Islet precursor cell (in vitro differentiated cells): ENCODE measurements at places on chromosomes 6 and 20.

GRCh38 chr6:21870076-21870730 is 276.7 kb downstream of the SOX4 start:
- DNase-seq, result no peak

DNA sequence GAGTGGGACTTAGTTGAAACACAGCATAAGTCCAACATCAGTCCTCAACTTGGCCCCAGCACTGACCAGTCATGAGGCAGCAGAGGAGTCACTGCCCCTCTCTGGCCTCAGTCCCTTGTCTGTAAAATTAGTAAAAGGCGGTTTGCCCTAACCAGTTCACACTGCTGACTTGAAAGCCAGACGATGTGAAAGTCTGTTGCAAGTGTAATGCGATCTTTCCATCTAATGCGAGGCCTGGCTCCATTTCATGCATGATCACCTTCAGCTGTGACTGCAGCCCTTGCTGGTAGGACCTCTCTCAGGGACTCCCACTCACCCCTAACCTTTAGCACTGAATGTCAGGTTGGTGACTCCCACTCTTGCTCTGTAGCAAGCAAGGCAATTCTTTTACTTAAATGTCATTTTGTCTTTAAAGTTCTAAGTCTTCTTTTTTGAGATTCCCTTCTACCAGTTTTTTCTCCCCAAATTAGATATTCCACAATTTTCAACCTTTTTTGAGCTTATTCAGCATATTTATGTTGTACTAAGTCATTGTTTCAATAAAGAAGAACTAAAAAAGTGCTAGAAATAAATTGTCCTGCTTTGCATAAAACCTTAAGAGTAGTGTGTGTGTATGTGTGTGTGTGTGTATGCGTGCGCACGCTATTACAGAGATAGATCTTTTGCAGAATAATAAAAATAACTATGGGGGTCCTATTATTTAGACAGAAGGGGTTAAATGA is 245.5 kb downstream of the PACRG start:
- DNase-seq, result no peak

GRCh38 chr6:161744211-161745067 is 470.6 kb upstream of the AGPAT4 start:
- peak; percentile 70 for DNase-seq

GRCh38 chr20:2108498-2108897 is 6.9 kb downstream of the STK35 start:
- peak; percentile 20 for DNase-seq

- no peak for DNase-seq
Observed at GRCh38 chr20:10720565-10720964, 46.8 kb upstream of the JAG1 start.

GRCh38 chr20:51196991-51197651 is 174.2 kb upstream of the KCNG1 start:
- peak; percentile 27 for DNase-seq

DNA sequence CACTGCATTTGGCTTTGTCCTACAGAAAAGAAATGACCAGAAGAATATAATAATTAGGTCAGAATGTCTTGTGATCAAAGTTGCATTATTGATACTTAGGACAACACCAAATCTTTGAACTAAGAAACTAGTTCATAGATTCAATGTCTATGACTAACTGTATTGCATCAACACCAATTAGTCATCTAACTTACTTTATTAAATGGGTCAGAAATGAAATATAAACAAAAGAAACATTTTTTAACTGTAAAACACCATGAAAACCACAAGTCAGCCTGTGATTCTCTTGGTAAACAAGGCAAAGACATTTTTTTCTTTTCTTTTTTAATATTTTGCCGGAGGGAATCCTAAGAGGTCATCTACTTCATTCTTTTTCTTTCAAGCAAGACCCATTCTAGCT is 114.1 kb upstream of the HDDC2 start:
- no peak for DNase-seq

DNA sequence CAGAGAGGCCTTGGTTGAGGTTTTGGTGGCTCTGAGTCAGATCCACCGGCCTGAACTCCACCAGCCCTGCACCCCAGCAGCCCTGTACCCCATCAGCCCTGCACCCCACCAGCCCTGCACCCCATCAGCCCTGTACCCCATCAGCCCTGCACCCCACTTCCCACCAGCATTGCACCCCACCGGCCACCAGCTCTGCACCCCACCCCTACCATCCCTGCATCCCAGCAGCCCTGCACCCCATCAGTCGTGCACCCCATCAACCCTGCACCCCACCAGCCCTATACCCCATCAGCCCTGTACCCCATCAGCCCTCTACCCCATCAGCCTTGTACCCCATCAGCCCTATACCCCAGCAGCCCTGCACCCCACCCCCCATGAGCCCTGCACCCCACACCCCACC is 14.3 kb upstream of the CHRNA4 start:
- no peak for DNase-seq

DNA sequence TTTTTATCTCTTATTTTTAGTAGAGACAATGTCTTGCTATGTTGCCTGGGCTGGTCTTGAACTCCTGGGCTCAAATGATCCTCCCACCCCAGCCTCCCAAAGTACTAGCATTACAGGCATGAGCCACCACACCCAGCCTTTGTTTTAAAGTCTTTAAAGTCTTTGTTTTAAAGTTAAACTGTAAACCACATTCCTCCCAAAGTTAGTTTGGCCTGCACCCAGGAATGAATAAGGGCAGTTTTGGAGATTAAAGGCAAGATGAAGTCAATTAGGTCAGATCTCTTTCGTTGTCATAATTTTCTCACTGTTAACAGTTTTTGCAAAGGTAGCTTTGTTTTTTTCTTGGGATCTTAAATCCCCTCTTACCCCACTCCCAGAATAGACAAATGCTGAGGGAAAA is 63.8 kb downstream of the UBR2 start:
- no peak for DNase-seq

DNA sequence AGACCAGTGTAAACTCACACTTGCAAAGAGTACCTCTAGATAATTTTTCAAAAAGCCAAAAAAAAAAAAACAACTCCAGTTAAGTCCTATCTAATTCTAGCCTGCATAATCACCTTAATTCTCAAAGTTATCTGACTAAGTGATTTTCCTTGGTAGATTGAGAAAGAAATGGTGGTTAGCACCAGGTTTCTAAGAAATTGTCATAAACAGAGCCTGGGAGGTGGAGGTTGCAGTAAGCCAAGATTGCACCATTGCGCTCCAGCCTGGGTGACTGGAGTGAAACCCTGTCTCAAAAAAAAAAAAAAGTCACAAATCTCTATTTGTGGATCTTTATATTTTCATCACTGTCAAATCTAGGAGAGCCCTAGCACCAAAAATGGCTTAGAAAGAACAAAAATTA is 8.9 kb downstream of the FBXO5 start:
- no peak for DNase-seq

- no peak for DNase-seq
Observed at GRCh38 chr6:162857326-162857725, 129.6 kb downstream of the PACRG start.

DNA sequence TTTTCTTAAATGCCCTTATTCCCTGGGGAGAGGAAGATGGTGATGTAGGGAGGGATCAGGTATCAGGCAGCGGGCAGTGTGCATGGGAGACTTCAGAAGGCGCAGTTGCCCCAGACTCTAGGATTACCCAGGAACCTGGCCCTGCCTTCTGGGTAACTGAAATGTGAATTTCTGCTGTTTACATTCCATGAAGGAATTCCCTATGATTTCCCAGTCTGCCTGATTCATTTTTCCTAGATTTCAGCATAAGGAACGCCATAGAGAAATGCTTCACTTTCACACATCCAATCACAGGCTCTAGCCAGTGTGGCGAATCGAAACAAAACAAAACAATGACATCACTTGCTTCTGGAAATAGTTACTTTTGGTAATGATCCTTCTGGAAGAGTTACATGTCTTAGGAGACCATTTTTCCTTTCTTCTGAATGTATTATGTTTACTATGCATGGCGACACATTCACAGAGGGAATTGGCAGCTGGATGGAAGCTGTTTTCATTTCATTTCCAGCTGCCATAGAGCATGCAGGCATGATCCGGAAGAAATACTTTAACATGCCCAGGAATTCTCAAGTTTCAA is 33.3 kb downstream of the LRP11 start:
- no peak for DNase-seq

- DNase-seq, result no peak
Observed at GRCh38 chr6:49499126-49499525, 597 bp upstream of the GLYATL3 start.

- no peak for DNase-seq
Observed at GRCh38 chr20:3731944-3732326, 550 bp upstream of the HSPA12B start.

DNA sequence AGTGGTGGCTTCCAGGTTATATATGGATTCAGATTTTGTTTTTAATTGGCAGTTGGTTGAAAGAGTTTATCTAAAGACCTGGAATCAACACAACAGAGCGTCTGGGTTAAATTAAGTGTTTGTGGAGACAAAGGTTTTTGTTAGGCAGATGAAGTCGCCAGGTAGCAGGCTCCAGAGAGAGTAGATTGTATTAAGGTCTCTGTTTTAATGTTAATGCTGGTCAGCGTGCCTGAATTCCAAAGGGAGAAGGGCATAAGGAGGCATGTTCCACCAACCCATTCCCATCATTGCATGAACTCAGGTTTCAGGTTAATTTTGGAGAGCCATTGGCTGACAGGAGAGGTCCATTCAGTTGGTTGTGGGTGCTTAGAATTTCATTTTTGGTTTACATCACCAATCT is 744.1 kb upstream of the GJE1 start:
- no peak for DNase-seq

DNA sequence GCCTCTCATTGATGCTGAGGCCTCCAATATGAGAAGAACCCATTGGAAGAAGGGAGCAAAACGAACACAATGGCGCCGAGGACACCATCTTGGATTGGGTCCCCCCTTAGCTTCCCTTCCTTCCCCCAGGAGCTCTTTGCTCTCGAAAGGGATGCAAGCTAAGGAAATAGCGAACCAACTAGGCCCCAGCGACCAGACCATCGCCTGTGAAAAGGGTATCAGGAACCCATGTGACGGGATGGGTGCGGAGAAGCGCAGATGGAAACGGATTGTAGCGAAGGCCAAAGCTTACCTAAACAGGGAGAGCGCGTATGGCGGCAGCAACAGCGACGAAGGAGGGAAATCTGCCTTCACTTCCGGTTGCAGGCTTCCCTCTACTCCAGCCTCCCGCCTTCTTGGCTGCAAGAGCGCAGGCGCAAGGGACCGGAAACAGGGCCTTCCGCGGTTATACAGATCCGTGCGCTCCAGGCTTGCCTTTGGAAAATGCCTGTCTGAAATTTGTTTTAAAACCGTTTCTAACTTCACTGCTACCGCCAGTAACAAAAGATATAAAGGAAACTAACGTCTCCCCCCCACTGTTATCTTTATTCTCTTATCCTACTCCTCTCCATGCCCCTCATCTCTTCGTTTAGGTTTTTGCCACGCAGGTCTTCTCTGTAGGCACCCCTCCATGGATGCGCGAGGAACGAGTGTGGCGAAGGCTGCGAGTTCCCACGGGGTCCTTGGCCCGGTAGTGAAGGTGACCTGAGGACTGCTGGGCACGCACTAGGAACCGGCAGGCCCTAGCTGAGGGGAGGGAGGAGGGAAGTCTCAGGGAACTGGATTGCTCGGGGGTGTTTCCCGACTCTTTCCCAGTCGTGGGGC is at the start of gene DDX39B:
TSS of gene DDX39B (minus strand) at position 346 of the 864 bp plus-strand sequence. CDS start 1,471 bp downstream, outside the sequence.
- DNase-seq, result peak; percentile 97

GRCh38 chr6:65633501-65633900 is 73.5 kb downstream of the EYS start:
- DNase-seq, result no peak

GRCh38 chr6:143531720-143532499 is 20.4 kb upstream of the FUCA2 start:
- no peak for DNase-seq

DNA sequence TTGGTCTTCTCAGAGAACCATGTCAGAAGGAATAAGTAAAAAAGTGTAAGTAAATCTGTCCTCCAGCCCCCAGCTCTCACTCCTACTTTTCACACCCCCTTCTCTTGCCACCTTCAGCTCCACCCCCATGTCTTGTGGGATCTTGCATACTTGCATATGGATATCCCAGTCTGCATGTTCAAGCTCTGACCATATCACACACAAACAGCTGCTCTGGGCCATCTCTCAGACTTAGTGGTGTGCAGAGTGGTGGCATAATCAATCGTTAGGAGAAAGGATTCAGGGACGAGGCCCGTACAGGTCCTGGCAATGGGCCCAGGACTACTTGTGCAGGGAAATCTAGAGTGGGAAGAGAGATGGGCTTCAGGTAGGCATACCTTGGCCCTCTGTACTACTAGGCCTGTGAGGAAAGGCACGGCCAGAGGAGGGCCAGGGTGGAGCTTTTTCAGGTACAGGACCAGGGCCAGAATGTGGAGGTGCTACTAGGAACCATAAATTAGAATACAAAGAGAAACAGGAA is 112.0 kb upstream of the SGK1 start:
- no peak for DNase-seq

DNA sequence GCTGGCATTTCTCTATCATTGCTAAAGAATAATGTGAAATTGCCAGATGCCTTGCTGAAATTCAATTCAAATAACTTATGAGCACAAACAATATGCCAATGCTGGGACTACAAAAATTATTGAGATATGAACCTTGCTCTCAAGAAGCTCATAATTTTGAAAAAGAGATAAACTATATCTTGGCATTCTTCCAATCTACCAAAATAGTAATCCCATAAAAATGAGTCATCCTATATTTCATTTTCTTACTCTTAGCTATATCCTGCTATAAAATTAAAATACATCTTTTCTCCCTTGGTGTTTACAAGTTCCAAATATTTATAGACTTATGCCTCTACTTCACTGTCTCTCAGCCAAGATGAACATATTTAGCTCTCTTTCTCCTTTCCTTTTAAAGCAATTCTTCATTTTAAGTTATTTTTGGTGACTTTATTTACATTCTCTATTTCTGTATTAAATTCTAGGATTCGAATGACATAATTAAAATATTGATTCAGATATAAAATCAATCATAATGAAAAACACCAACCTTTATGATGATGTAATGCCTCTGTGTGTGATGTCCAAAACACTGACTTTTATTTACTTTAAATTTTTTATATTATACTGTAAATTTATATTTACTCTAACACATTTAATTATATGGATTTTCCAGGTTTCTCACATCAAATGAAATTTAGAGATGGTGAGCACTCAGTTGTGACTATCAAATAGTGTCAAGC is 152.6 kb downstream of the CDK19 start:
- DNase-seq, result no peak

GRCh38 chr6:85394199-85394598 is 55.7 kb upstream of the NT5E start:
- DNase-seq, result no peak

DNA sequence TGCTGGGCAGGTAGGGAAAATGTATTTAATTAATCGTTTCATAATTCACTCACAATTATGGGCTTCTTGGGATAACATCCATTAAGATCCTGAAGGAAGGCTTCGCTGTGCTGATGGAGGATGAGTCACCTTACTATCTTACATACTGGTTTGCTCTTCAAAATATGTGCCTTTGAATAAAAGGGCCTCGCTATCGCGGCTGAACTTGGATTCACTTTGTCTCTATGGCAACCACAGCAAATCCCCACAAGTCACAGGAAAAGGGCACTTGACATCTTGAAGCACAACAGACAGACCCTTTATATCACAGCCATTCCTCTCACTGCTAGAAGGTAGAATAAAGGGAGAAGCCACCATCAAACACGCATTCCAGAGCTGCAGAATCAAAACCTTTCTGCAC is 141.3 kb upstream of the MYLIP start:
- DNase-seq, result peak; percentile 71
